ENCODE measurements at places on chromosomes 2 and 18.

DNA sequence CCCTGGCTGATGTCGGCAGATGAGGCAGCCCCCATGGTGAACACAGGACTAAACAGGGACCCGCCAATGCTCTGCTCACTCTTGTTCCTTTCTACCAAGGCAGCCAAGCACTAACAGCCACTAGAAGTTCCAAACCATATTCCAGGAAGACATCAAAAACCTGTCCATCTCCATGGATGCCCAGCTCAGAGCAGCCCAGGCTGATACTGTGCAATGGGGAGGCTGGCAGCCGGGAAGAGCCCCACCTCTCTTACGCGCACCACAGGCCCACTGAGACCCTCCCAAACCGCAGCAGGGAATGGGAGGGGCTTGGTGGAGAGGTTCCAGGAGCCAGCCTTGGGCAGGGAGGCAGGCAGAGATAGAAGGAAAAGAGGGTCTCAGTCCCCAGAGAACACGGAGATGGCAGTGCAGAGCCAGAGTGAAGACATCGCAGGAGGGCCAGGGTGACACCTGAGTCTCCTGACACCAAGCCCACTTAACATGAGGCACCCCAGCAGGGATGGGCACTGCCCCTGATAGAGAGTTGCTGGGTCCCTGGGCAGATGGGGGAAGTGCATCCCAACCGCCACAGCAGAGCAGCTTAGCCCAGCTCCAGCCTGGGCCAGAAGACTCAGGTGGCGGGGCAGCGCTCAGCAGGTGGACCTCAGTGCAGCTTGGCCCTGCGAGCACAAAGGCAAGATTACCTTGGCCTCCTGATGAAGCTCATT is 3.4 kb downstream of the HS6ST1 start:
- DNase-seq, result no peak

GRCh38 chr2:11458753-11459152 is 7.2 kb downstream of the E2F6 start:
- DNase-seq, result no peak

GRCh38 chr2:146584316-146584715 is 1260.5 kb upstream of the ACVR2A start:
- no peak for DNase-seq

GRCh38 chr18:64986906-64987495 is 763.8 kb upstream of the CDH7 start:
- no peak for DNase-seq

DNA sequence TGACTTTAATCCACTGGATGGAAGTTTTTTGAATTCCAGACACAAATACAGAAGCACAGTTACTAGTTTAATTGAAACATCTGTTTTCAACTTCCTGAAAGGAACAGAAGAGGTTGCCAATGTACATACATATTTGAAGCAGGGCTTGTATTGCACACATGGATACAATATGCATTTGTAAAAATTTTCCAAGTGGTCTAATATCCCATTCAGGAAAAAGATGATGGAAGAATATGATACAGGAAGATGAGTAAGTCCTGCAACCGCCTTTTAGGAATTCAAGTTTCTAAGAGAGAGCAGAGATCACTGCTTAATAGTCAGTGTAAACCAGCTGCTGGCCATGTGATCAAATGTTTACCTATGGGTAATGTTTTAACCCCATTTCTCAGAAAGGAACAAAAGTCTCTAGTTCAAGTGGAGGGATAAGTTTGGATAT is 265.4 kb downstream of the TRIB2 start:
- no peak for DNase-seq

- no peak for DNase-seq
Observed at GRCh38 chr2:48607307-48608014, 10.2 kb upstream of the GTF2A1L start.

DNA sequence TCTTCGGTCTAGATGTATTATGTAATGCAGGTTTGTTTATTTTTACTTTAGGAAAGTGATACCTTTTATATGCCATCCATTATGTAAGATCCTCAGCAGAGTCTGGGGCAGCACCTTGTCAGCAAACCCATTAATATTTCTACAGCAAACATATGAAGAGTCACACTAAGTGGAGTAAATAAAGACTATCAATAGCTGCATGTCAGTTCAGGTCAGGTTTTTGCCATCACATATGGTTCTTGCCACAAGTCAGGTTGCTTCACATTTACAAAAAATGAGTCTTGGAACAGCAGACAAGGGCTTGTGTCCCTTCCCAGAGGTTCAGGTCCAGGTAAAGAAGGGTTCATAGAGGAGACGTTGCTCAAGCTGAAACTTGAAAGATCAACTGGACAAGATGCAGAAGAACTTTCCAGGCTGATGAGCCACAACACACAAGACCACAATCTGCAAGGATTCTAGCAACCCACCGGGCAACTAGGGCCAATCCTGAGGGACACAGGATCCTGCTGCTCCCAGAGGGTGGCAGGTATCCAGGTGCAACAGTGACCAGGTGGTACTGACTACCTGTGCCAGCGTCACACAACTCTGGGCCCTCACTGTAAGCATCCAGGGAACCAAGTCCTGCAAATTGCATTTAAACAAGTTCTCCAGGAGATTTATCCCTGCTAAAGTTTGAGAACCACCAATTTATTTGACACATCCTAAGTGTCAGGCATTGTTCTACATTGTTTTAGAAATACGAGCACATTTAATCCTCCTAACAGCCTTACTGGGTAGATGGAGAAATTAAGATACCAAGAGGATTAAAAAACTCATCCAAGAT is 215.8 kb downstream of the ALPK2 start:
- DNase-seq, result no peak

GRCh38 chr2:393711-394696 is 106.1 kb upstream of the ALKAL2 start:
- no peak for DNase-seq

GRCh38 chr2:228793116-228793515 is 478.0 kb downstream of the PID1 start:
- DNase-seq, result no peak

- no peak for DNase-seq
Observed at GRCh38 chr2:129765678-129766351, 213.7 kb upstream of the RAB6C start.

GRCh38 chr2:238942726-238943300 is 94.9 kb downstream of the TWIST2 start:
- no peak for DNase-seq

GRCh38 chr2:59383473-59383872 is 1142.3 kb upstream of the FANCL start:
- peak; percentile 75 for DNase-seq

DNA sequence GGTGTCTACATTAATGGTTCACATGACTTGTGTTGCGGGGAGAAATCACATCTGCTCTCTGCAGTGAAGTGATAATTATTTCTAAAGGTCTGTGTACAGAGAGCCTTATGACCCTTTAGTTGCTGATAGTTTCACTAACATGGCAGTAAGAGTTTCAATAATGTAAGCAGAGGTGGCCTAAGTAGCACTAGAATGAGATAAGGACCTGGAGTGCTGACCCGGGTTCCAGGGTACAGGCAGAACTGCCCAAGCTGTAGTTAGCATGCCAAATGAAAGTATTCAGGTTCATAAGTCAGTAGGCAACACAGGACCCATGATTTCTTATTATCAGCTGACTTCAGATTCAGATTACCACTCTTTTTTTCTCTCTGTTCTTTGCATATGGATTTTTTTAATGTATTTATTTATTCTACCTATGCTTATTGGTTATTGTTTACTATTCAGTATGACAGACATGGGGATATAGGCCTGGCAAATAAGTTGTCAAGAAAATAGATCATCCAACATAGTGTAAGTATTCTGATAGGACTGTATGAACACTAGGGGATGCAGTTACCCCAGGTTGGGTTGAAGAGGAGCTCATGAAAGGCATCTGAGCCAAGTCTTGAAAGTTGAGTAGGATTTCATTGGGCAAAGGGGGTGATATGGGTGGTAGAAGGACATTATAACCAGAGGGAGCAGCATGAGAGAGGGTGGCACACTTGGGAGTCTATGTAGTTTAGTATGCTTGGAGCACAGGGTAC is 105.2 kb downstream of the CCDC85A start:
- peak; percentile 87 for DNase-seq

DNA sequence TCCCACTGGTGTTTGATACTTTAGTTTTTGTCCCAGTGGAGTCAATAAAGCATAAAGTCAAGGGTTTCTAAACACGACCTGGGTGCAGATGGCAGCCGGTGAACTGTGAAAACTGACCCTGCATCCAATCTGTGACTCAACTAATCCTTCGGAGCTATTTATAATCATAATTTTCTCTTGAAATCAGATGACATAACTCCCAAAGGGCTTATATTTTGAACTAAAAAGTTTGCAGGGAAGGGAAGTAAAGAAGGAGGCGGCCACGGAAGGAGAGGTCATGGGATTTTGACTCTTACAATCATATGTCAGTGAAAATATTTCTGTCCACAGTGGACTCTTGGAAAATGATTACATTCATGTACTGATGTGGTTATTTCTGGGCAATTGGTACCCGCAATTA is 178.5 kb downstream of the PDE1A start:
- DNase-seq, result no peak

- DNase-seq, result no peak
Observed at GRCh38 chr2:189175869-189176433, 3.6 kb downstream of the COL5A2 start.

GRCh38 chr2:142415461-142415860 is 284.6 kb upstream of the LRP1B start:
- no peak for DNase-seq

- no peak for DNase-seq
Observed at GRCh38 chr2:2012505-2012904, 268.2 kb upstream of the PXDN start.

GRCh38 chr2:240111253-240111652 is 24.9 kb downstream of the COPS9 start:
- DNase-seq, result no peak

DNA sequence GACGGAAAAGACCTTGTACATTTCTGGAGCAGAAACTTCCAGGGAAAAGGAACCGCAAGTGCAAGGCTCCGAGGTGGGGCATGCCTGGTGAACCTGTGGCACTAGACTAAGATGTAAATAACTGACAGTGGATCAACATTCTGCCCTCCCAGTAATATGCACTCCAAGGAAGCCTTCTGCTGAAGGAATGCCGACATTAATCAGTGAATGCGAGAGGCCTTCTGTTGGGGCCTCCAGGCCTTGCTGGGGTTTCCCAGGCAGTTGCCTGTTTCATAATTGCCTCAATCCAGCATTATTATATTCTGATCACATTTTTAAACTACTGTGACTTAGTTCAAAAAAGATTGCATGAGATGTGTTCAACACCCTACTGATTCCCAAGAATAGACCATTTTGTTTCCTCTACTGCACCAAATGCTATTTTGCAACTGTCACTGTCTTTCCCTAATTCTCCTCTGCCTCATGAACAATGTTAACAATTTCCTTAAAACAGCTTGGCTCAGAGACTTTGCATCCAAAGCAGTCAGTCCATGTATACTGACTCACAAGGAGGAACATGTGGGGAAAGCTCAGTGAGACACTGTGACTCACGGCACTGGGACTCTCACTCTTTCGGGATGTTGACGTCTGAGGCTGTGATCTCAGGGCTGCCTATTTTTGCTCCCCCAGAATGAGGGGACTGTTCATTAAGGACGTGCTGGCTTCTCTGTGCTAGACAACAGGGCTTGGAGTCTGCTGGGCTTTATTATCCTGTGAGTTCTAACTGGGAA is 10.5 kb upstream of the DSG2 start:
- no peak for DNase-seq
